ENCODE measurements at places on chromosomes 12 and 14.
A peak's percentile ranks its signal among the peaks of the same experiment; 100 is the strongest.

- no peak for DNase-seq
Measured at GRCh38 chr12:124321040-124321481, 26.2 kb downstream of the RFLNA start.

GRCh38 chr14:62187265-62187664, 425.0 kb downstream of the SNAPC1 start:
- no peak for DNase-seq

DNA sequence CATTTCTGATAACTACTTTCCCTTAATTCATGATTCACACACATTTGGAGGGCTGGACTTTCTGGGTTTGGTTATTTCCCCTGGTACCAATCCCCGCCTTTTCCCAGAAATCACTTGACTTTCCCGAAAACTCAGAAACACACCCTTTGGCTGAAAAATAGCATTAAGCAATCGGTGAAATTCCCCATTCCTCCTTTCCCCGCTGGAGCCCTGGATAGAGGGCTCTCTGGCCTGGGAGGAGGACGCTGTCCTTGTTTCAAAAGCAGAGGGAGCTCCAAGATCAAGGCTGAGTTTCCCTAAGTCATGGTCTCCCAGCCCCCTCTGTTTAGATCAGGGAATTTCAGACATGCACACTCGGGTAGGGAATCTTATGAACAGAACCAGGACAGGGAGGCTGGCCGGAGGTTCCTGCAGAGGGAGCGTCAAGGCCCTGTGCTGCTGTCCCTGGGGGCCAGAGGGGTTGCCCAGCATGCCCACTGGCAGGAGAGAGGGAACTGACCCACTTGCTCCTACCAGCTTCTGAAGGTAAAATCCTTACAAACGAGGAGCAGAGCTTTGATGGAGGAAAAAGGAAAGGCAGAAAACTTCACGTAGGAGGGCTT, at the start of gene C1S:
TSS of gene C1S (plus strand) at position 366 of the 602 bp plus-strand sequence. CDS start 1,195 bp downstream, outside the sequence.
- DNase-seq, result no peak

- no peak for DNase-seq
Measured at GRCh38 chr12:114687802-114688201, 3.8 kb upstream of the TBX3 start.

GRCh38 chr14:60819575-60819974, 85.0 kb downstream of the MNAT1 start:
- DNase-seq, result no peak

GRCh38 chr12:42284876-42285275, 41.0 kb downstream of the ZCRB1 start:
- no peak for DNase-seq

GRCh38 chr12:53145383-53146260, 34.9 kb upstream of the ZNF740 start:
- DNase-seq, result no peak

DNA sequence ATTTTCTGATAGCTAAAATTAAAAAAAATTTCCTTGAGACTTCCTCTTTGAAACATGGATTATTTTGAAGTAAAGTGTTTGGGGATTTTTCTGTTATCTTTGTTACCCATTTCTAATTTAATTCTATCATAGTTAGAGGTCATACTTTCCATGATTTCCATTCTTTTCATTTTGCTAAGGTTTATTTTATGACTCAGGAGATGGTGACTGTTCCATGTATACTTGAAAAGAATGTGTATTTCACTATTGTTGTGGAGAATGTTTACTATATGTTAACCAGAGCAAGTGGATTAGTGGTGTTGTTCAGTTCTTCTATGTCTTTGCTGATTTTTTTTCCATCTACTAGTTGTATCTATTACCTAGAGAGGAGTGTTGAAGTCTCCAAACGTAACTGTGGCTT, 250.5 kb upstream of the PELI2 start:
- DNase-seq, result no peak

DNA sequence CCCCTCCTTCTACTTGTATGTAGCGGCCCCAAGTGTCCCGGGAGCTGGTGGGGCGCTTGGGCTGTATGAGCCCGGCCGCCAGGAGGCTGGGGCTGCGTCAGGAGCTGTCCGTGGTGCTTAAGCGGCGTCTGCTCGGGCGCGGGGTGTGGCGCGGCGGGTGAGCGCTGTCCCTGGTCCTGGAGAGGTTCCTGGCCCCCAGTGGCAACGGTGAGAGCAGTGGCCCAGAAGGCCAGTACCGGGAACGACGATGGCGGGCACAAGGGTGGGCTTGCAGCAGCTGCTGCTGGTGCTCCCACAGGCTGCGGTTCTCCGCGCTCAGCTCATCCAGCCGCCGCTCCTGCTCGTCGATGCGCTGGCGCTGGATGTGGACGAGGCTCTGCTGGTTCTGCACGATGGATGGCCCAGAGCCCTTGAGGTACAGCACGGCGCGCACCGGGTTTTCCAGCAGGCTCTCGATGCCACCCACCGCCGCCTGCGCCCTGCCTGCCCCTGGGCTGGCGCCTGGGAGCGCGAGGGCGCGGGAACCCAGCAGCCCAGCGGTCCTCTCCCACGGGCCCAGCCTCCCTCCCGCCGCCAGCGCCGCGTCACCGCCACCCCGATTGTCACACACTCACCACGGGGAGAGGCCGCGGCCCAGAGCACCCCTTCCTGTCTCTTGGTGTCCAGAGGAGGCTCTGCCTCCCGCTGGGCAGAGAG, 41.9 kb upstream of the FKBP4 start:
- peak; percentile 36 for DNase-seq

GRCh38 chr12:22865822-22866221, 240.9 kb downstream of the ETNK1 start:
- no peak for DNase-seq

- DNase-seq, result no peak
Measured at GRCh38 chr12:115632308-115632707, 645.2 kb downstream of the MED13L start.

- no peak for DNase-seq
Measured at GRCh38 chr12:92061061-92061460, 84.6 kb downstream of the BTG1 start.

DNA sequence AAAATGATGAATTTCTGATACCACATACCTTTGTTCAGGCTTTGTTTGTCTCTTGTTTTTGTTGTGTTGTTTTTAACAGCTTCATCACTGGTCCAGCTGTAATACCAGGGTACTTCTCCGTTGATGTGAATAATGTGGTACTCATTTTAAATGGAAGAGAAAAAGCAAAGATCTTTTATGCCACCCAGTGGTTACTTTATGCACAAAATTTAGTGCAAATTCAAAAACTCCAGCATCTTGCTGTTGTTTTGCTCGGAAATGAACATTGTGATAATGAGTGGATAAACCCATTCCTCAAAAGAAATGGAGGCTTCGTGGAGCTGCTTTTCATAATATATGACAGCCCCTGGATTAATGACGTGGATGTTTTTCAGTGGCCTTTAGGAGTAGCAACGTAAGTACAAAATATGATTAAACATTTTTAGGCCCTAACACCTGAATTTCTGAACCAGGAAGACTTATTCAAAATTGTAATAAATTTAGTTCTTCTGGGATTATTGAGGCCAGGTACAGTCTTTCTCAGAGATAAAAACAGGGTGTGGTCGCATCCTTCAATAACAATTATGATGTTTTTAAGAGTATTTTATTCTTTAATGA, 22.4 kb downstream of the RXYLT1 start:
- DNase-seq, result no peak

DNA sequence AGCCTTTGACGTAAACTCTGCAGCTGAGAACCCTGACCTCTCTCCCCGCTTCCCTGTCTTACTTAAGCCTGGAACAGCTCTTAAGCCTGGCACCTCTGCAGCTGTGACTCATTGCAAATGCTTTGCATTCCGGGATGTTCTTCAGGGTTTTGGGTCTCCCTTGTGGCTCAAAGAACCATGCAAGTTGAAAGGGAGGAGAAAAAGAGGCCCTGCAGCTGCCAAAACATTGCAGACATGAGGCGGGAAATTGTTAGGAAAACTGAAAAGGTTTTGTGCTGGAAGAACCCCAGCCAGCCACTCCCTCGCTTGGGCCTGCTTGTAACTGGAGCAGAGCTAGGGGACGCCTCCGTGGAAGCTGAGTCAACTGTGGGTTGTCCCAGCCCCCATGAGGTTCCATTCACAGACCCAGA, 60.2 kb upstream of the FERMT2 start:
- DNase-seq, result no peak

- no peak for DNase-seq
Measured at GRCh38 chr14:72254937-72255472, 322.8 kb downstream of the RGS6 start.

GRCh38 chr12:129552996-129553750, 350.7 kb downstream of the TMEM132D start:
- no peak for DNase-seq

DNA sequence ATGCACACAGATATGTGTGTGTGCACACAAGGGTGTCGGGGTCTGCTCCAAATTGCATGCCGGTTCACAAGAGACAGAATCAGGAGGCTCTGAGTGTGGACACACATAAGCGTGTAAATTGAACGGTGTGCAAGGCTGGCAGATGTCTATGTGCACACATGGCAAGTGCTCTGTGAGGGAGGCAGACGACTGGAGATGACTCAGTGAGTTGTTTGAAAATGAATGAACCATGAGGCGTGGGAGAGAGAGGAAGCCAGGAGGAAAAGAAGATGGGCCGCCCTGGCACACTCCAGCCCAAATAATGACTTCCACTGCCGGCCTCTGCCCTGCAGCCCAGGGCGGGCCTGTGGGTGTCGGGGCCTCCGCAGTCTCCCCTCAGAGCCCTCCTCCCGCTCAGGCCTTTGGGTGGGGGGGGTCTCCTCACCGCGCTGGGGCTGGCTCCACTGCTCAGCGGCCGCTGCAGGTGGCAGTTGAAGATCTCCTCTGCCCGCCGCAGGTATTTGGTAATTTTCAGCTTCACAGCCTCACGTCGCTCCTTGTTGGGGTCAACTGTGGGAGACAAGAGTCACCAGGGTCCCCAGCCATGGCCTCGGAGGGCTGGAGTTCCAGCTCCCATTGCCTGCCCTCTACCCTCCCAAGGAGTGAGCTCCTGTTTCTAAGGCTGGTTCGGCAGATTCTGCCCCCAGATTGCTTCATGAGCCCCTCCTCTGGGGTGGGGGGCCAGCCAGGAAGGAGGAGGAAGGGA, 3.5 kb downstream of the RPS6KL1 start:
- no peak for DNase-seq

DNA sequence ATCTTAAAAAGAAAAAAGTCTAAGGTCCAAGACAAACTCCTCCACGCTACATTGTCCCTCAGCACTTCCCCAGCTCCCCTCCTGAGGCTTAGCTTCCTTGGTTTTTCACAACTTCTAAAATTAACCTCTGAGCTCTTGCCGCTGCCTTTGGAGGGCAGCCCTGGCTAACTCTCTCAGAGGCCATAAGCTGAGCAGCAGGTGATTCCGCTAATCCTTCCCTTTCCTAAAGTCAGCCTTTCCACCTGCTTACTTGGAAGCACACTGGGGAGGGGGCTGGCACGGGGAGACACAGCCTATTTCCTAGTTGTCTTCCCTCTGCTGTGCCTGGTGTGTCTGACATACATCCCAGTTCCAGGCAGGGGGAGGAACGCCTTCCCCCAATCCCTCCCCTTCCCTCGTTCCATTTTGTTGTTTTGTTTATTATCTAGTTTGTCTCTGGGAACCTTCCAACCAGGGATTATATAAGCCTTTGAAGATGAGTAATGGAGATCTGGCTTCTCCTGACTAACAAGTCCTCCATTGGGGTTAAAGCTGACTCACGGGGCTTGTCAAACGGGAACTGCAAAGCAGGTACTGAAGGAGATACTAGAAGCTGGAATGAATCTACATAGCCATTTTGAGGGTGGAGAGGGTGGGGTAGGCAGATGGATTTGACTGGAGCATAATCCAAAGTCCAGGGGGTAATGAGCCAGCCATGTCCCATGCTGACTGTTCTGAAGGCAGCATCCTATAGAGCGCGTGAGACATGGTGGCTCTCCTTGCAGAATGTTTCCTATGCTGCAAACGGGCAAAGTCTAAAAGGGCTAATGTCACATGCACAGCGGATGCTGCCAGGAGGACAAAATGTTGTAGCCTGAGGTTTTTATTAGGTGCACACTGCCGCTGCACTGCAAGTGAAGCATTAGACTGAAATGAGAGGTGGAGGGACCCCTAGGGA, 230.8 kb downstream of the FOXN3 start:
- no peak for DNase-seq

DNA sequence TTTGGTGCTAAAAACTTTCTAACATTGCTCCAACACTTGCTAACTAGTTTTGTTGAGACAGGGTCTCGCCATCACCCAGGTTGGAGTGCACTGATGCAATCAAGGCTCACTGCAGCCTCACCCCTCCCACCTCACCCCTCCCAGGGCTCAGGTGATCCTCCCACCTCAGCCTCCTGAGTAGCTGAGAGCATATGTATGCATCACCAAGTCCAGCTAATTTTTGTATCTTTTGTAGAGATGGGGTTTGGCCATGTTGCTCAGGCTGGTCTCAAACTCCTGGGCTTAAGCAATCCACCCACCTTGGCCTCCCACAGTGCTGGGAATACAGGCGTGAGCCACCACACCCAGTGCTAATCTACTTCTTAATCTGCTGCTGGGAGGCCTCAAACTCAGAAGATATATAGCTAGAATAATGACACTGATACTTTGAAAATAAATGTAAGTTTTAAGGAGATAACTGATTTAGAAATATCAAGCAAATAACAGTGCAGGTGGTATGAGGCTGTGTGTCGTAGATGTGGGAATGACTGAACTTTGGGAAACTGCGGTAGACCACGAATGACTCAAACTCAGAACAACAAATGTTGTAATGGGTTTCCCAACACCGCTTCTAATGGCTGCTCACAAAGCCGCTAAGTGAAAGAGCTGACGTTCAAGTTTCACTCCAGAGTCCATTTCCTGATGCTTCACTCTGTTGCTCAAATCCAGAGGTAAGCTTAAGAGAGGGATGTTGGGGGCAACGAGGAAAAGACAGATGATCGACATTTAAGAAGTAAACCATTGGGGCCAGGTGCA, 10.0 kb downstream of the TMCC3 start:
- no peak for DNase-seq

GRCh38 chr12:50174971-50175715, 8.0 kb upstream of the CERS5 start:
- DNase-seq, result peak; percentile 43

- no peak for DNase-seq
Measured at GRCh38 chr14:50272498-50272897, 39.5 kb downstream of the L2HGDH start.

All from NCI-H1048 (cell line).